ENCODE measurements at places on chromosomes 4 and X.

DNA sequence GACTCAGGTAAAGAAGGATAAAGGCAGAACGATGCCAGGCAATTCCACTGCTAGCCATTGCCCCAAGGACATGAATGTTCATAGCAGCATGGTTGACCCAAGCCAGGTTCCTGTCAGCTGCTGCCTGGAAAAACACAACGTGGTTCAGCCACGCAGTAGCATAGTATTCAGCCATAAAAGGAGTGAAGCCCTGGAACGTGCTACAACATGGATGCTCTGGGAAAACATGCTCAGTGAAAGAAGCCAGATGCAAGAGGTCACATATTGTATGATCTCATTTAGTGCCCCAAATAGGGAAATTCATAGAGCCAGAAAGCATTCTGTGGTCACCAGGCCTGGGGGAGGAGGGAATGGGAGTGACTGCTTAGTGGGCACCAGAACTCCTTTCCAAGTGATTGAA, 129.8 kb downstream of the GPR143 start:
- peak; percentile 5 for DNase-seq

GRCh38 chr4:185786422-185786821, 25.6 kb downstream of the SORBS2 start:
- no peak for DNase-seq

- DNase-seq, result no peak
These were observed 52.9 kb downstream of the TRMT44 start for GRCh38 chr4:8493484-8493883.

GRCh38 chr4:108110450-108110849, 58.3 kb downstream of the LEF1 start:
- DNase-seq, result no peak

GRCh38 chr4:966266-967112, 6.9 kb downstream of the DGKQ start:
- no peak for DNase-seq

DNA sequence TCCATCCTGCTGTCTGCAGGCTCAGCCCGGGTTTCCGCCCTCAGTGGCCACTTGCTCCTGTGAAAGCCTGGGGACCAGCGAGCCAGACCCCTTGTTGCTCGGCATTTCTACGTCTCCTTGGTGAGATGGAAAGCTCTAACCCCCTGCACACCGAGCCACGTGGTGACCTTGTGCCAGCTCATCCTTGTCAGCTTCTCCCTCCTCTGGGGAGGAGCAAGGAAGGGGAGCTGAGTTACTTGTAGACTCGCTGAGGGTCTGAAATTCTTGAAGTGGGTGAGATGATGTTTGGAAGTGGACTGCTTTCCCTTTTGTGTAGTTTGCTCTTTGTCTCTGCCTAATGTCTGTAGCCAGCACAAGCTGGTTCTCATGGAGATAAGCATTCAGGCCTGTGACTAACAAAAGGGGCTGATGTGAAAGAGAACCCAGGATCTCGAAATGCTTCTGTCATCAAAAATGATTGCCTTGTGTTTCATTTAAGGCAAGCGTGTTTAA, 29.3 kb downstream of the RGS12 start:
- DNase-seq, result peak; percentile 56

GRCh38 chrX:42386681-42387080, 391.3 kb downstream of the PPP1R2C start:
- DNase-seq, result peak; percentile 23

- no peak for DNase-seq
These were observed 4.5 kb downstream of the UBA1 start for GRCh38 chrX:47198026-47198686.

DNA sequence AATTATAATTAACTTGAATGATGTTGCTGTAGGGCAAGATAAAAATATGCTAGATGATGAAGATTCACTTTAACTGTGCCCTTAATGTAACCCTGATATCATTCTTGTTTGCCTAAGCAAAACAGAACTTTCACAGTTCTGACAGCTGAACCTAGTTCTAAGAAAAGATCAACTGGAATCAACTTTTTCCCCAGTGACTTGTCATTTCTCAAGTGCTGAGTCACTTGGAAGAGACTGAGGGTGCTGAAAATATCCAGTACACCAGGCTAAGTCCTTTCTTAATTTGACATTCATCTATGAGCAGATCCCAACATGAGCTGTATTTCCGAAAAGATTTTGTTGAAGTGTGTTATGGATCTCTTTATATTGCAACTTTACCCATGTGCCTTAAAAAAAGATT, 140.4 kb downstream of the MID1IP1 start:
- peak; percentile 17 for DNase-seq

GRCh38 chr4:101014417-101014816, 332.9 kb downstream of the PPP3CA start:
- no peak for DNase-seq

- DNase-seq, result no peak
These were observed 89.4 kb upstream of the MYOZ2 start for GRCh38 chr4:119046263-119046662.

DNA sequence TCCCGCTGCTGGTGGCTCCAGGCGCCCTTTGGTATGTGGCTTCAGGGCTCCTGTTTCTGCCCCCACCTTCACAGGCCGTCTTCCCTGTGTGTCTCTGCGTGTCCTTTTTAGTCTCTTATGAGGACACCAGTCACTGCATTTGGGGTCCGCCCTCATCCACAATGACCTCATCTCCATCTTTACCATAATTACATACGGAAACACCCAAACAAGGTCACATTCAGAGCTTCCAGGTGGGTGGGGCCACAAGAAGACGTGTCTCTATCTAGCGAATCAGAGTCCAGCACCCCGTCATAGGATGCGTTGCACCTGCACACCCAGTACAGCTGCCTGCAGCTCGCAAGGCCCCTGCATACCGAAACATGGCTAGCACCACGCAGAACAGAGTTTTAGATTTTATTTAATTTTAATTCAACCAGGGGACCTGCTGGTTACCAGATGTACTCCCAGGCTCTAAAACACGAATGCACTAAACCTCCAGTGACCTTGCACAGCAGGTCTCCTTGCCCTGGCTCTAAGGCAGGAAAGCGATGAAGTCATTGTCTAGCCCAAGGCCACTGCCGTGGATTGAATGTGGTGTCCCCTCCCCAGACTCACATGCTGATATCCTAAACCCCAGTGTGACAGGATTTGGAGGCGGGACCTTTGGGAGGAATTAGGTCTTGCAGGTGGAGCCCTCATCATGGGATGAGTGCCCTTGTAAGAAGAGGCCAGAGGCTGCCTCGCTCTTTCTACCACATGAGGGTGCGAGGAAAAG, 30.3 kb downstream of the ABLIM2 start:
- DNase-seq, result no peak

DNA sequence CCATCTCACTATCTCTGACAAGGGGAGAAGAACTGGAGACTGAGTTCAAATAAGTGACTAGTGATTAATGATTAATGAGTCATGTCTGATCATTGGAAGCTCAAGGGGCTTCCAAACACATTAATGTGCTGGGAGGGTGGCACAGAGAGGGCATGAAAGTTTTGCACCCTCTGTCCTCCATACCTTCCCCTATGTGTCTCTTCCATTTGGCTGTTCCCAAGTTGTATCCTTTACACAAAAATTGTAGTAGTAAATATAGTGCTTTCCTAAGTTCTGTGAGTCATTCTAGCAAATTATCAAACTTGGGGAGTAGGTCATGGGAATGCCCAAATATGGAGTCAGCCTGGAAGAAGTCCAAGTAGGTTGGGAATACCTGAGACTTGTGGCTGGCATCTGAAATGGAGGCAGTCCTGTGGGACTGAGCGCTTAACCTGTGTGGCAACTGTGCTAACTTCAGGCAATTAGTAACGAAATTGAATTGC, 4.1 kb upstream of the FAM200B start:
- no peak for DNase-seq

- DNase-seq, result peak; percentile 87
These were observed 148.4 kb upstream of the SPRY1 start for GRCh38 chr4:123248085-123248659.

- no peak for DNase-seq
These were observed 19.3 kb upstream of the TLR8 start for GRCh38 chrX:12887141-12887540.

GRCh38 chrX:23656091-23656490, 11.2 kb upstream of the PRDX4 start:
- DNase-seq, result peak; percentile 38

- peak; percentile 3 for DNase-seq
These were observed 37.7 kb downstream of the PTCHD1 start for GRCh38 chrX:23372220-23372902.

DNA sequence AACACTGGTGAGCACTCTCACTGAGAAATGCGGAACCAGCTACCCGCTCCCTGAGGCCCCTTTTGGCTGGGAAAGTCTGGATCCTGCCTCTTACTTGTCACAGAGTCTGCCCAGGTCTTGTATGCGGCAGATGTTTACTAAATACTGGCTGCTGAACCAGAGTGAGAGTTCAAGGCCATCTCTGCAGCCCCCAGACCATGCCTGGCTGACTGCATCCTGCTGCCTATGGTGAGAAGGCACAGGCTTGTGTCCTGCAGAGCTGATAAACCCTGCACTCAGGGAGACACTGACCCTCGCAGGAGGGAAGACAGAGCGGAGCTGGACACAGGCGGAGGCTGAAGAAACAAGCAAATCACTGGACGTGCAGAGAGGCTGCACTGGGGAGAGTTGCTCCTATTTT, 46.5 kb downstream of the JAKMIP1 start:
- DNase-seq, result peak; percentile 6

DNA sequence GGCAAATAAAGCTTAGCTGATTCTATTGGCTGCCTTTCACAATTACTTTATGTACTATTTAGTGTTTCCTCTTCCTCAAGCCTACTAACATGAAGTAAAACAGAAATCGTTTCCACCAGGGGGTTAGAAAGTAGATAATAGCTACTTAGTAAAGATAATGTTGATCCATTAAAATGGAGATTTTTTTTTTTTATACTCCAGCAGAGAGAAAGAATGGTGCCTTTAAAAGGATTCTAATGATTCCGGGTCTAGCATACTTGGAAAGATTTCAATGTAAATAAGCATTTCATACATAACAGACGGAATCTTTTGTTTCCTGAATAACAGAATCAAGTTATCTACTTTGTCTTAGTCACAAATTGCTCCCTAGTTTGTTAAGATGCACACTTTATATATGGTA, 37.1 kb downstream of the GK start:
- DNase-seq, result no peak

GRCh38 chr4:1985294-1985693, 23.5 kb downstream of the NELFA start:
- DNase-seq, result no peak

Measured in umbilical cord (tissue), 2 donors.